ENCODE measurements at places on chromosomes 1 and 21.

- DNase-seq = no peak
These were observed 9.6 kb downstream of the DISC1 start for GRCh38 chr1:231636157-231636556.

- no peak for DNase-seq
These were observed 4.8 kb downstream of the VASH2 start for GRCh38 chr1:212955098-212955497.

DNA sequence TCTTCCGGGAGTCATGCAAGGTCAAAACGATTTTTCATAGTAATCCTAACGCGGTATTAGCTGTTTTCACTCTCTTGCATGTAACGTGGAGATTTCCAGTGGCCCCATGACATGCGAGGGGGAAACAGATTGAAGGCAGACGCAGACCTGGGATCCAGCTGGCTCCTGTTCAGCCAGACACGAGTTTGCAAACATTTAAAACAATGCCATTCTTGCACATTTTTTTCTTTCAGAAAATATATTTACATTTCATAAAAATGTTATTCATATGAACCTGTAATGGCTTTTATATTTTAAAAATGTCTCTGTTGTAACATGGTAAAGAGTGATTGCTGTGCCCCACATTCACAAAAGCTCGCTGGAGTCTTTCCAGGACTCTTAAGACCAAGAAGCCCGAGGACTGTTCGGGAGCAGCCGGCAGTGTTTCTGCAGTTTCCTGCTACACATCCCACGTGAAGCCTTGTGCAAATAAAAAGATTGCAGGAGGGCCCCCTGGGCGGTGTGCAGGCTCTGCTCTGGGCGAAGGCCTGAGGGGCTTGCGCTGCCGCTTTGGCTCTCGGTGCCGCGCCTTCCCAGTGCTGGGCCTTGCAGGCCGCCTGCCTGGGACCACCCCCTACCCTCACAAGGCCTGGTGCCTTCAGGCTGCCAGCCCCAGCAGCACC lies 184.9 kb downstream of the DYRK1A start:
- DNase-seq = no peak

- no peak for DNase-seq
These were observed 7.5 kb upstream of the LEPR start for GRCh38 chr1:65412984-65413375.
